ENCODE measurements at places on chromosomes 7 and 10.

- no peak for DNase-seq
These were observed 146.3 kb downstream of the PRPF18 start for GRCh38 chr10:13733071-13733470.

DNA sequence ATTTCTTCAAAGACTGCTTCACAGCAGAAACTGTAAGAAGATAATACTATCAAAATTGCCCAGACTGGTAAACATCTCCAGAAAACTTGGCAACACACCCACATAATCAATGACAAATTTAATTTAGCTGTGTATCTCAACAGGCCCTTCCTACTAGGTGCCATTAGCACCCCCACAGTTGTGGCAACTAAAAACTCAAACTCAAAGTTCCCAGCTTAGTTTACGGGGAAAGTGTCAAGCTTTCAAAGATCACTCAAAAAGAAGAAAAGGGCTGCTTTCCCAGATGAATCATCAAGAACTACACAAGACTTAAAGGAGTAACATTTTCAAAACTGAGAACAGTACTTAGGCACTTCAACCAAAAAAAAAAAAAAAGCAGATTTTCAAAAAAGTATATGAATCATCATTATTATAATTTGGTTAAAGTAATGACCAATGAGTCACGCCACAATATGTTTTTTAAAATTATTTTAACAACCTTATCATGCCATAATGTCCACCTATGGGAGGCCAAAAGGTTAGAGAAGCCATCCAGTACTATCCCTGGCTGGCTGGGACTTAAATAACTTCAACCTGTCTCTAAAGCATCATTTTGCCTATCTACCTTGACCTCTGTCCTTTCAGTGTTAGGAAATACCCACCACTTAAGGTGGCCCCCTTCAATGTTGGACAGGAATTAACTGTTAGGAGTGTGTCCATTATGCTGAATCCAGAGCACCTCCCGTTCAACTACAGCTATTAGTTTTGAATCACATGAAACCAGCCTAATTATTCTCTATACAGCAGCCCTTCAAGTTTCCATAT is 90.8 kb downstream of the ZFAND4 start:
- DNase-seq, result no peak

DNA sequence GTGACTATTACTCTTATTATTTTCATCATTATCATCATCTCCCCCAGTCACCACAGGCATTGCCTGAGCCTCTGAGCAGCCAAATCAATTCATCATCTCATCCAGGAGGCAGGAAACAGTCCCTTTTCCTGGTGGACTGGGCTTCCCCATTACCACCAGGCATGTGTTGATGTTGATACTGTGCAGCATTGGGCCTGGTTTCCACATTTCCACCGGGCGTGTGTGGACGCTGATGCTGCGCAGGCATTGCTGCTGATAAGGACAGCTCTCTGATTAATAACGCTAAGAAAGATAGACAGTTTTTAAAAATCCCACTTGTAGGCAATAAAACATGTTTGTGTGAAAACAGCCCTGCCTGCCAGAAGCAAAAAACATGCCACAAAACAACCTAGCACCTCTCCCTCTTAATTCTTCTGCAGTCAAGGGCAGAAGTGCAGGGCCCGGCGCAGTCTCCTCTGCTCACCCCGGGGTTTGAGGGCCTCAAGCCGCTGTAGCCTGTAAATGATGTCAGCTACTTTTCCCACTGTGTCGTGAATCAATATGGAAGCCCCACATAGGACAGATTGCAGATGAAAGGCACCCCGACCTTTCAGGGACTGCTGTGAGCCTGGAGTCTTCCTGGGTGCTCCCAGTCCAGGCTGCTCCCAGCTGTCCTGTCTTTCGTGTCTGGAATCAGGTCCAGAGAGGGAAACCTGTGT is 216.0 kb downstream of the WDR37 start:
- no peak for DNase-seq

DNA sequence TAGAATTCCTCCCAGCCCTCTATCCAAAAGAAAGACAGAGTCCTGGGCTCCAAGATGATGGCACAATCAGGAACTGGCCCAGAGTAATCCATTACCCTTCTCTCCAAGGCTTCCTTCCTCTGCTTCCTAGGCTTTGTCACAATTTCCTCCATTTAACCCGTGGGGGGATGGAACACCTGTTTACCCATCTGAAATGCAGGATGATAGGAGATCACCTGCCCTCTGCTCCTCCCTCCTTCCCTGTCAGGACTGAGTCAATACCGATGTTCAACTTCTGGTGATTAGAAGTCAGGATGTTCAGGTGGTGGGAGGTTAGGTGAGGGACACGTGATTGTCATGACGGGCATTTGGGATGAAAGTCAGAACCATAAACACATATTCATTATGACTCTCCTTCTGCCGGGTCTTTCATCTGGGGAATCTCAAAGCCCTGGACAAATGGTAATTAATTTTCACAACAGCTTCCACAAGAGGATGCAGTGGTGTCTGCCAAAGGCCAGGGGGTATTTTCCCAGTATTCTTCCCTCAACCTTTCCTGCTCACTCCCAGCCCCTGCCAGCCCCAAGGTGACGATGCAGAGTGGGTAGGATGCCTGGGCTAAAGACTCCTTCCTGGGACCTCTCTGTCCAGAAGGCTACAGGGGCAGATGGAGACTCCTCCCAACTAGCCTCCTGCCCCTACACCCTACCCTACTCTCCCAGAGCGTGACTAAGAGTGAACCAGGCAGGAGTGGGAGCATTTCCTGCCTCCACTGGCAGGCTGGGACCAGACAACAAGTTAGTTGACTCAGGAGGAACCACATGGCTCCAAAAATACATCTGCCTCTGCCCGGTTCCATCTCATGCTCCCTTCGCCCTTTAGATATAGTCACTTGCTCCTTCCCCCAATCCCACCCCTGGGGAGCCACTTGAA is 27.9 kb downstream of the DUSP5 start:
- no peak for DNase-seq

- no peak for DNase-seq
These were observed 929 bp upstream of the HGF start for GRCh38 chr7:81770728-81771223.

DNA sequence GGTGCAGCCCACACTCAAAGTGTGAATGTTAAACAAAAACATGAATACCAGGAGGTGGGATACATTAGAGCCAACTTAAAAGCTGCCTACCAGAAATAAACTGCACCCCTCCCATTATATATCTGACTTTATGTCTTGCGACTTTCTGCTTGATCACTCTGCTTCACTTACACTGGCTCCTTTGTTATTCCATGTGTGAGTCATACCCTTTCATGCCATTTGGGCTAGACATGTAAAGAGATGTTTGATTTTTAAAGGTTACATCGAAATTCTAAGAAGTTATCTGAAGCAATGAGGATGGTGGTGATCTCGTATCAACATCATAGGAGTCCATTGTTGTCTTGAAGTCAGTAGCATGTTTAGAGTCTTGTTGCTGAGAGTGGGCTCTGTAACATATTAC is 31.6 kb upstream of the ETV1 start:
- DNase-seq, result no peak

DNA sequence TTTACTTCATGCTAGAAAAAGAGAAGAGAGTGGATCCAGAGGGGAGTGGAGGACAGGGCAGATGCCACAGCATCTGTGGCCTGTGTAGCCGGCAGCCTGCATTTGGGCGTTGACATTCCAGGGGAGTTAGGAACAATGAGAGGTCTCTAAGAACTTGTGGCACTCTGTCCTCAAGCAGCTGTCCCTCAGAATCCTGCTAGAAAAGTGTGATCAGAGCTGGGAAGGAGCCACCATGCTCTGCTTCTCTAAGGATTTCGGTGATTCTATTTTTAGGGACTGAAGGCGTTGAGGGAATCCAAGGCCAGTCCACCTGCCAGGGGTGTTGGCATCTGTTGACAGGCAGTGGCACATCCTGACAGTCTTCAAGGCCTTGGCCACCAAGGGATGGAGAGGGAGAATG is 7.6 kb downstream of the LRIT2 start:
- DNase-seq, result no peak

DNA sequence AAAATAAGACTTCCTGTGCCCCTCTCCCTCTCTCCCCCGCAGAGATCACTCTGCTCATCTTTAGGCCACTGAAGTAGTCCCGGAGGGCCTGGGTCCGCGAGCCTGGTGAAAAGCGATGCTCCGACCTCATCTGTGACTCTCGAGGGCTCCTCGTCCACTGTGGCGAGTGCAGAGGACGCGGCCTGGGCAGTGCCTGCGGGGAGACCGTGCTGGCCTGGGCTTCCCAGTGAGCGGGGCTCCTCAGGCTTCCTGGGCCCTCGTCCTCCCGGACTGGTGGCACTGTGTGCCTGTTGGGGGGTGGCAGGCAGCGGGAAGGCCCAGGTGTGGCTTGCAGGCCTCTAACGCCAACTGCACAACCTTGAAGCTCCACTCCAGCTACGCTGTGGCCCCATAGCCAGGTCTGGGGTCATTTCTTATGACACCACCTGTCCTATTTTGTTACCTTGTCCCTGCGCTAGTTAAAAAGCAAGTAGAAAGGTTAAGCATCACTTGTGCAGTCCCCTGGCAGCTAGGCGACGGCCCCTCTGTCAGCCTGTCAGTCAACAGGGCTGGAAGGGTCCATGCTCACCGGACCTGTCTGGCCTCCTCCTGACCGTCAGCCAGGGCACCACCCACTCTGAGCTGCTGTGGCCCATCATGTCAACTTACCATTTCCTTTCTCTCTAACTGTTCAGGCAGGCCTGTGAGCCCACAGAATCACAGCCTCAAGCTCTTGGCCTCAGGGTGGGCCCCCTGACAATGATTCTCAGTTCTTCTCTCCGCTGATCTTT is 20.5 kb downstream of the MNX1 start:
- DNase-seq, result no peak

DNA sequence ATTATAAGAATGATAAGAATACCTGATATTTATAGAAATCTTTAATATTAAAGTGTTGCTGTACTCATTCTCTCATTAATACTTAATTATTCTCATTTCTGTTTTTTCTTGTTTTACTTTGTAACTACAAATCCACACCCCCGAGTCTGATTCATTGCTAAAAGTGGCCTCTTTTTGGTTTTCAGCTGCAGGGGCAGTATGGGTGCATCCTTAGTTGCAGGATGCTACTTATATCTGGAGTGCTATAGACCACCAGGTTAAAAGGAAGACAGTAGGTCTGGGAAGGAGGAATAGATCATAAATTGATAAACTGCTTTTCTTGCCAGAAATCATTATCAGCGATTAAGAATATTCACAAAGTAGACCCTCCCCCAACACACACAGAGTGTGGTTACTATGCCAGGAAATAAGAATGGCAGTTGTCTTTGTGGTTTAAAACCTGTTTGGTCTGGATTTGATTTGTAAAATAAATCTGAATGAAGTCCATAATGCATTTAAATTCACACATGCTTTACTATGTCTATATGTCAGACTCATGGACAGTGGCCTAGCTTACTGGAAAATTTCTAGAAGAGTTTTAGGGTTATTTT is 96.5 kb downstream of the NRF1 start:
- DNase-seq, result no peak

- DNase-seq, result no peak
These were observed 14.5 kb downstream of the ADK start for GRCh38 chr10:74165530-74165901.

DNA sequence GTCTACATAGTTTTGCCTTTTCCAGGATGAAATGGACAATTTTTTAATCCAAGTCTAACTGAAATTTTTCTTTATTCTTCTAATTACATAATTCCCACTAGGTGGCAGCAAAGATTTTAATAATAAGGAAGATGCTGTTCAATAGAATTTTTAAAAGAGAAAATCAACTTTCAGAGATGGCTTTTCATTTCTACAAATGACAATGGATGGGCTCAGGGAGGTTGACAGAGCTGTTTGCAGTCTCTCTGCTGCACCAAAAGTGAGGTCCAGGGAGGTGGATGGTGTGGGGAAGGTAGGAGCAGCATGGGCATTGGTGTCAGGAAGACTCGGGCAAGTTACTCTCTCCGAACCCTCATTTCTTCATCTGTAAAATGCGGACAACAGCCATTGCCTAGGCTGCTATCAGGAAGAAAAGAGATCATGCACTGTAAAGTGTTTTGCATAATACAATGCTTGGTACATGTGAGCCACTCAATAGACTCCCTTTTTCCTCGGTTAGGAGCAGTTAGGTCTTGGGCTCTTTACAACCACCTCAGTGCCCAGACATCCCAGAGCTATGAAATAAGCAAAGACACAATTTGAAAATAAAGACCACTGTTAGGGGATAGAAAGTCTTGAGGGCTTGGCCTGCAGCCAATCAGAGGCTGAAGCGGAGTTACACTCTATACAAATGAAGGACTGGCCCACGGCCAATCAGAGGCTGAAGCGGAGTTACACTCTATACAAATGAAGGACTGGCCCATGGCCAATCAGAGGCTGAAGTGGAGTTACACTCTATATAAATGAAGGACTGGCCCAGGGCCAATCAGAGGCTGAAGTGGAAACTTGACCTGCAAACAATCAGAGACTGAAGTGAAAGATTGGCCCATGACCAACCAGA is 107.1 kb downstream of the ABLIM1 start:
- no peak for DNase-seq

GRCh38 chr7:132193898-132194297 is 382.4 kb downstream of the PLXNA4 start:
- no peak for DNase-seq

- no peak for DNase-seq
These were observed 28.5 kb upstream of the CRYGN start for GRCh38 chr7:151468217-151469018.

GRCh38 chr7:158475036-158475678 is 112.5 kb downstream of the PTPRN2 start:
- no peak for DNase-seq

DNA sequence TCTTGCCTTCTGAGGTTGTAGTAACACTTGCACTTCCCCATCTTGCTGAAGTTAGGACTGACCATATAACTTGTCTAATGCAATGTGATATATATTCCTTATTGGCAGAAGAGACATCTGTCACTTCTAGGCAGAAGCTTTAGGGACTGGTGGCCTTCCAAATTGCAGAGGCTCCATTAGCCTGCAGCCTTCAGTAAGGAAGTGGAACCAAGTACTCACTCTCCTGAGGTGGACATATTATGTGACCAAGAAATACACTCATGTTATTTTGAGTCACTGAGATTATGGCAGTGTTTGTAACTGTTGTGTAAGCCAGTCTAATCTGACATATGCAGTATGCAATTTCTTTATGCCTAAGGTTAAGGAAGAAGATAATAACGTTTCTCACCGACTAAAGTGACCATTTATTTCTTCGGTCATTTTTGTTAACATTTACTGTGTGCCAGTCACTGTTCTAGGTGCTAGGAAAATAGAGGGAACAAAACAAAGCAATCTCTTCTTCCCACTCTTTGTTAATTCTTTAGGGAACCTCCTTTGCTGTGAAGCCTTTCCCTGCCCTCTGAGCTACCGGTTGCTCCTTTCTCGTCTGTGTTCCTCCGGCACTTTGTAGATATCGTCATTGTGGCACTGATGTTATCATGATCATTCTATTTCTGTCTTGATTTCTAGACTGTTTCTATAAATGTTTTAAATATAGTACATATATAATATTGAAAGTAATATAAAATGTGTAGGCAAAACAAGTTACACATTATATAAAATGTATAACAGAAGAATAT is 52.9 kb upstream of the HBP1 start:
- DNase-seq, result no peak

GRCh38 chr7:71015252-71015900 is 116.6 kb upstream of the GALNT17 start:
- DNase-seq, result no peak

- no peak for DNase-seq
These were observed 2.0 kb downstream of the WDR91 start for GRCh38 chr7:135209225-135209834.

GRCh38 chr10:129896136-129896859 is 67.8 kb downstream of the EBF3 start:
- no peak for DNase-seq

GRCh38 chr7:69617364-69617763 is 19.1 kb downstream of the AUTS2 start:
- DNase-seq, result no peak

GRCh38 chr7:135672560-135673359 is 10.4 kb downstream of the STMP1 start:
- DNase-seq, result no peak

- DNase-seq, result no peak
These were observed 18.3 kb upstream of the PODXL start for GRCh38 chr7:131574741-131575140.
